ENCODE measurements at places on chromosomes 3 and 15. TPM values are rescaled to one million over a fixed set of nuclear protein-coding genes. Genes with fewer than 3 reads are reported as not detected.

Gene TMC3
- total RNA-seq: not detected

Gene HYKK
- total RNA-seq: 0.89 TPM

Gene KY
- total RNA-seq: not detected

DNA sequence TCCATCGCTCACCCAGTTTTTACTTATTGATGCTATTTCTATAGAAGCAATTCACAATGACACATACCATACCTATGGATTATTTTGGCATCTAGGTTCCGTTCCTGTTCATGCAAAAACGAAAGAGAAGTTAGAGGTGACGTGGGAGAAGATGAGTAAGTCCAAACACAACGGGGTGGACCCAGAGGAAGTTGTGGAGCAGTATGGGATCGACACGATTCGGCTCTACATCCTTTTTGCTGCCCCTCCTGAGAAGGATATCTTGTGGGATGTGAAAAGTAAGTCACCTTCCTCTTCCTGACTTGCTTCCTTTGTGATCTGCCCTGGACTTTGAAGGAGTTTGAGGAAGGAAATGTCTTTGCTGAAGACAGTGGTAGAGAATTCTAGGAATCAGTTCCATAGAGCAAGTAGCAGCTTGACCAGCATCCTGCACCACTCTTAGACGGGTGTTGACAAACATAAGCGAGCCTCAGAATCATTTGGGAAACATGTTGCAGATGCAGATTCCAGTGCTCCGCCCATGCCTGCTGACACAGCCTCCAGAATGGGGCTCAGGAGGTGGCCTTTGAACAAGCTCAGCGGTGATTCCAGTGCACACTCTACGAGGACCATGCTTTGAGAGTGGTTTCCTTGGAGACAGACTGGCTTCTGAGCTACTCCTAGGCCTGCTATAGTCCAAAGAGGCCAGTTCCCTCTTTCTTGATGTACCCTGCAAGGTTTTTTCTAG, 78.4 kb upstream of the LIMD1 start:
- no peak overlapping the region for H3K4me3 ChIP-seq
- H3K36me3 ChIP-seq: peaks cover 34% of the 10 kb centered on the region
- H3K27ac ChIP-seq: no peak overlapping the region
- no peaks in the 10 kb centered on the region for H3K27me3 ChIP-seq
- H3K4me1 ChIP-seq: peaks cover 2% of the 10 kb centered on the region

DNA sequence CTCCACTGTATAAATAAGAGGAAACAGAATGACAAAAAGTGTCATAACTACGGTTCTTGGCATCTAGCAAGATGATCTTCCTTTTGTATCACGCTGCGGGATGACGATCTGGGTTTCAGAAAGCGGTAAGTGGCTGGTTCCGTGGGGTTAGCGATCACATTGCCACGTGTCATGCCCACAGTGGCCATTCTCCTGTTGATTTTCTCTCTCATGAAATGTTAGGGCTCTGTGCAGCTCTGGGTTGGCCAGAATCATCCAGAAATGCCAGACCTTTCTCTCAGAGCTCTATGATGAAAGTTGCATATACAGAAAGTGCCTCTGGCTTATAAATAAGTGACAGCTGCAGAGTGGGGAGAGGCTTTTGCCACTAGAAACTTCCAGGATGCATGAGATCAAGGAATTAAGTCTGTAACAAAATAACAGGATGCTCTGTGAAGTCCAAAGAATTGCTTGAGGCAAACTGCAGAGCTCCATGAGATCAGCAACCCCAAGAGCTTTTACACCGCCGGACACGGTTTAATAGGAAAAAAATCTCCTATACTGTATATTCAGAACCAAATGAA, 71.6 kb downstream of the ABTB1 start:
- H3K27ac ChIP-seq: no peak overlapping the region
- H3K27me3 ChIP-seq: peaks cover 7% of the 10 kb centered on the region

- no peak overlapping the region for H3K4me3 ChIP-seq
- DNase-seq: no peak
- peaks cover 12% of the 10 kb centered on the region for H3K36me3 ChIP-seq
- H3K27me3 ChIP-seq: peaks cover 6% of the 10 kb centered on the region
- H3K27ac ChIP-seq: no peak overlapping the region
- H3K4me1 ChIP-seq: peaks cover 12% of the 10 kb centered on the region
Measured at GRCh38 chr15:44692659-44693058, 18.5 kb downstream of the PATL2 start.

GRCh38 chr15:41578736-41579383, 19.8 kb downstream of the TYRO3 start:
- no peaks in the 10 kb centered on the region for H3K4me1 ChIP-seq
- H3K36me3 ChIP-seq: no peaks in the 10 kb centered on the region
- no peak overlapping the region for H3K27ac ChIP-seq
- peaks cover 9% of the 10 kb centered on the region for H3K27me3 ChIP-seq

DNA sequence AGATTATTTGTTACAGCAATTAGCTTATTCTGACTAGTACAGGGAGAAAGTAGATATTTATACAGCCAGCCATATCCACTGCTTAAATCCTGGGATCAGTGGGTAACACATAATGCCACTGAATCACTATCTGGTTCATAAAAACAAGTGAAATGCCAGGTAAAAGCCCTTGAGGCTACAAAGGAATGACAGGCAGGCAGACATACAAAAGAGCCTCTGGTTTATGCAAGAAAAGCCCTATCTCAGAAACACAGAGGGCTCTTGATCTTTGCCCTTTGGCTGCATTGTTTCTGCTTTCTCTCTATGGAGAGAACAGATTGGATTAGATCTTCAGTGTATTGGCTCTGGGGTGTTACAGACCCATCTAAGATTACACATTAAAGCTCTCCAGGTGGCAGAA, 115.4 kb upstream of the GADL1 start:
- peaks cover 8% of the 10 kb centered on the region for H3K4me1 ChIP-seq
- no peak overlapping the region for H3K27ac ChIP-seq
- no peak overlapping the region for H3K4me3 ChIP-seq
- no peak for DNase-seq
- H3K27me3 ChIP-seq: peaks cover 3% of the 10 kb centered on the region

GRCh38 chr3:78455166-78455565, 1312.6 kb downstream of the ROBO1 start:
- no peak overlapping the region for H3K4me3 ChIP-seq
- no peak overlapping the region for H3K27ac ChIP-seq
- H3K4me1 ChIP-seq: no peaks in the 10 kb centered on the region
- H3K36me3 ChIP-seq: no peaks in the 10 kb centered on the region
- no peak for DNase-seq
- H3K27me3 ChIP-seq: no peaks in the 10 kb centered on the region

- H3K27me3 ChIP-seq: peaks cover 44% of the 10 kb centered on the region
- peaks cover 45% of the 10 kb centered on the region for H3K4me1 ChIP-seq
- H3K27ac ChIP-seq: peak overlapping the region; percentile 60
- peak overlapping the region; percentile 89 for H3K4me3 ChIP-seq
Measured at GRCh38 chr3:158109295-158109803, 540 bp upstream of the RSRC1 start.

DNA sequence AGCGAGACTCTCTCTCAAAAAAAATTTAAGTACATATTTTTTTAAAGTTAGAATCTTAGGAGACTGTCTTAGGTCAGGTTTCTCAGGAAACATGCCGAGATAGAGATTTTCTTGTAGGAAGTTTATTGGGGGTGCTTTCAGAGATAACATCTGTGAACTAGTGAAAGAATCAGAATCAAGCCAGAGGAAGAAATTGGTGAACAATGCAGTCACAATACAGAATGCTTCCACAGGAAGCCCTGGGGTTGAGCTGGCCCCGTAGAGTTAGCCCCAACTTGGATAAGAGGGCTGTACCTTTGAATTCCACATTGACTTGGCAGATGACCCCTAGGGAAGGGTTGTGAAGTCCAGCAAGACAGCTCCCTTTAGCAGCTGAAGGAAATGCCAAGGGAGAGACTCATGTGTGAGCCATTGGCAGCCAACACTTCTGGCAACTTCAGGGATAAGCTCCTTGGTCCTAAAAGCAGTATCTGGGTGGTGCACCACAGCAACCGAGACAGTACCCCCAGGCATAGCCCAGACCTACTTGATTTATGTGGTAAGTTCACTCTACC, 7.1 kb upstream of the PLCB2 start:
- no peak overlapping the region for H3K27ac ChIP-seq
- H3K36me3 ChIP-seq: no peaks in the 10 kb centered on the region
- no peak for DNase-seq
- peaks cover 8% of the 10 kb centered on the region for H3K4me1 ChIP-seq
- peaks cover 52% of the 10 kb centered on the region for H3K27me3 ChIP-seq

- H3K4me1 ChIP-seq: peaks cover 18% of the 10 kb centered on the region
- H3K27ac ChIP-seq: no peak overlapping the region
- no peak overlapping the region for H3K4me3 ChIP-seq
- H3K36me3 ChIP-seq: peaks cover 68% of the 10 kb centered on the region
- DNase-seq: no peak
- H3K27me3 ChIP-seq: no peaks in the 10 kb centered on the region
Measured at GRCh38 chr3:31621314-31621713, 88.6 kb downstream of the STT3B start.

GRCh38 chr15:60003243-60004008, 685 bp upstream of the FOXB1 start:
- peaks cover 54% of the 10 kb centered on the region for H3K36me3 ChIP-seq
- H3K4me3 ChIP-seq: peak overlapping the region; percentile 95
- H3K4me1 ChIP-seq: peaks cover 58% of the 10 kb centered on the region
- DNase-seq: no peak

DNA sequence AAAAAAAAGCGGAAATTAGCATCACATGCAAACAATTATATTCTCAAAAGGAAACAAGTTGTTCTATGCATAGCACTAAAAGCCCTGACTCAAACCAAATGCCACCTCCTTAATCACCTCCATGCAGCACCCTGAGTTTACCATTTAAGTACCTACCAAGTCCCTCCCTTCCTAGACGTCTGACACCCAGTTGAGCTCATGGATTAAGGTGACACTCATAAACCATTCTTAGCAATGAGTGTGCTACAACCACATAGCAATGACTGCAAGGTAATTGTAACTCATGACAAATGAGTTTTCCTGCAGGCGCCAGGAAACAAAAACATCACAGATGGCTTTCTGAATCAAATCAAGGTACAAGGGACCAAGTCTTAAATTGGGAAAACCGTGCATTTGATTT, 32.0 kb downstream of the WWTR1 start:
- no peak overlapping the region for H3K27ac ChIP-seq
- peaks cover 13% of the 10 kb centered on the region for H3K27me3 ChIP-seq
- no peak for DNase-seq
- no peaks in the 10 kb centered on the region for H3K36me3 ChIP-seq
- H3K4me1 ChIP-seq: peaks cover 20% of the 10 kb centered on the region

Data from activated T-helper 2 cell treated with anti-CD3 and anti-CD28 coated beads, Interferon-gamma antibody, Interleukin-2, Interleukin-4, amounts not matched to agents 10 μg/mL and 5 μg/mL and 100 μg/mL, durations not matched to agents 14 hours and 24 hours and 36 hours (primary cell).